Esophagus squamous epithelium (tissue), 5 donors: ENCODE measurements at places on chromosomes 5 and 9.

DNA sequence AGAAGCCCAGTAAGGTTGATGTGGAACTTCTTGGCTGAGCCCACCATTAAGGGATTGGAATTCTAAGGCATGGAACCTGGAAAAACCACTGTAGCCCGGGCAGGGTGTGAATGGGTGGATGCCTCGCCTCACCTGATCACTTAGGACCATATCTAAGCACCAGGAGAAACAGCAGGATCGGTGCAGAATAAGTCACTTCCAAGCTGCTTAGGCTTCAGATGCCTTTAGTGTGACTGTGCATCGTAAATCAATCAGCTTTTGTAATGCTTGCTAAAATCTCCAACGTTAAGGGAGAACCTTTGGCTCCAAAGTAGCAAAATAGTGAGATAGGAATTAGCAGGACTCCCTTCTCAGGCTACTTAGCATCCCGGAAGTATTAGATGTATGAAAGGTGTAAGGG, 103.9 kb upstream of the MEGF10 start:
- H3K27ac ChIP-seq, result no peak overlapping the region
- H3K27me3 ChIP-seq, result no peaks in the 10 kb centered on the region
- no peaks in the 10 kb centered on the region for H3K36me3 ChIP-seq
- no peak overlapping the region for H3K4me3 ChIP-seq
- no peaks in the 10 kb centered on the region for H3K4me1 ChIP-seq
- no peak for DNase-seq

GRCh38 chr9:134559013-134559412, 82.6 kb upstream of the COL5A1 start:
- H3K27me3 ChIP-seq, result peaks cover 10% of the 10 kb centered on the region
- H3K4me3 ChIP-seq, result no peak overlapping the region
- H3K27ac ChIP-seq, result no peak overlapping the region
- H3K36me3 ChIP-seq, result no peaks in the 10 kb centered on the region

DNA sequence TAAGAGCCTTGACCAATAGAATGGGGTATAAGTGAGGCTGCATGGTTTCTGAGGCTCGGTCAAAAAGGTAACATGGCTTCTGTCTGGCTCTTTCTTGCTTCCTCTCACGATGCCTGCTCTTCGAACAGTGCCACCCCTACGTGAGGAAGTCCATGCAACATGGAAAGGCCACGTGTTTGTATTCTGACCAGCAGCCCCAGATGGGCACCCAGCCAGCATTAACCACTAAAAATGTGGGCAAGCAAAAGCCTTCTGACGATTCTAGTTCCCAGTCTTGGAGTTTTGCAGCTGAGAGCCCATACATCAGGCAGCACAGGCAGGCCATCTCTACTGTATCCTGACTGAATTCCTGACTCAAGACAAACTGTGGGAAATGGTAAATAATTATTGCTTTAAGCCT, 24.2 kb upstream of the NREP start:
- H3K27ac ChIP-seq, result no peak overlapping the region
- no peaks in the 10 kb centered on the region for H3K4me1 ChIP-seq
- no peaks in the 10 kb centered on the region for H3K36me3 ChIP-seq
- H3K4me3 ChIP-seq, result no peak overlapping the region
- no peaks in the 10 kb centered on the region for H3K27me3 ChIP-seq

DNA sequence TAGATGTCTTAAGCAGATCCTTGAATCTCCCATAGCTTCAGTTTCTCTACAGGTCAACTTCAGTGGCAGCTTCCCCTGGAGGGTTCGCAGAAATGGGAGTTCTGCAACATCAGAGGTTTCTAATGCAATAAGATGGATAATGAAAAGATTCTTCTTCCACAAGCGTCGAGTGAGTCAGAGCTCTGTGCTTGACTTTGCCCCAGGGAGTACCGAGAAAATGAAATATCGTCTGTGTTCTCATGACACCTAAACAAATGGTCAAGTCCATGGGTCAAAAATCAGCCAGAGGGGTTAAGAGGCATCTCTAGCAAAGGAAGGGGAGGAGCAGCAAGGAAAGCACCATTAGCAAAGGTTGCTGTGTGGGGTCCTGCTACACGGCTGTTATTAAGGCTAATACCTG, 3.2 kb upstream of the ADRA1B start:
- no peaks in the 10 kb centered on the region for H3K36me3 ChIP-seq
- H3K4me3 ChIP-seq, result no peak overlapping the region
- no peak overlapping the region for H3K27ac ChIP-seq
- H3K27me3 ChIP-seq, result no peaks in the 10 kb centered on the region
- peaks cover 15% of the 10 kb centered on the region for H3K4me1 ChIP-seq

GRCh38 chr9:133955821-133956411, 36.2 kb downstream of the VAV2 start:
- H3K4me1 ChIP-seq, result peaks cover 17% of the 10 kb centered on the region
- DNase-seq, result no peak
- no peak overlapping the region for H3K4me3 ChIP-seq
